ENCODE measurements at places on chromosomes 5 and 9.

DNA sequence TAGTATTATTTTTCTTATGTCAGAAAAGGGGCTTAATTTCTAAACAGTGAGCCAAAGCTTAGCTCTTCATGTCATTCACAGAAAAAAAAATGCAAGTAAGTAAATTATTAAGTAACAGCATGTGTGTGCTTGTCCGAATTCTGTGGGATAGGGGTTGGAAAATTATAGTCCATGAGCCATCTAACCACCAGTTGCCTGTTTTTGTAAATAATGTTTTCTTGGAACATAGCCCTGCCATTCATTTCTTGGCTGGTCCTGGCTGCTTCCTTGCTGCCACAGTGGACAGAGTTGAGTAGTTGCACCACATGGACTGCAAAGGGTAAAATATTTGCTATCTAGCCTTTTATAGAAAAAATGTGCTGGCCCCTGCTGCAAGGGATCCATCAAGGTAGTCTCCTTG is 513.7 kb upstream of the WWC1 start:
- DNase-seq, result no peak

- no peak for DNase-seq
Measured at GRCh38 chr9:93683331-93684134, 107.1 kb downstream of the PHF2 start.

DNA sequence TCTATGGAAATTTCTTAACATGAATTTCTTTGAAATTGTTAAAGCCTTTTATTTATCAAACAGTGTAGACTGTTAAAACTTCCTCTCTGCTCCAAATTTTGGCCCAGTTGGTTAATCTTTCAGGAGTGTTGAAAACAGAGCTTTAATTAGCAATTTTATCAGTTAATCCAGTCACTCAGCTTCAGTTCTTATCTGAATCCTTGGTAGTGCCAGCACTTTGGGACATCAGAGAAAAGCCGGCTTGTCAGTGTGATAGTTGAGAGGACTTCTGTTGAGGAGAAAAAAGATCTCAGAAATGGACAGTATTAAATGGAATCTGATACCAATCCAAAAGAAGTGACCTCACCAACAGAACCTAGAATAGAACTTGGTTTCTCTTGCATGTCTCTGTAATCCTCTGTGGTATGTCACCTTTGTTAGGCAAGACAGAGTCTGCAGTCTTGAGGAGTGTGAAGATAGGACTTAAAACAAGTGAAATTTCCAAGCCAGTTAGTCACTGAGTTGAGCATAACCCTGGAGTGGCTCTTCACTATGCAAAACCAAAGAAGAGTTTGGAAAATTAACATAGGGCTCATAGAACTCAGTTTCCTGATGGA is 251.8 kb downstream of the NNT start:
- DNase-seq, result no peak

DNA sequence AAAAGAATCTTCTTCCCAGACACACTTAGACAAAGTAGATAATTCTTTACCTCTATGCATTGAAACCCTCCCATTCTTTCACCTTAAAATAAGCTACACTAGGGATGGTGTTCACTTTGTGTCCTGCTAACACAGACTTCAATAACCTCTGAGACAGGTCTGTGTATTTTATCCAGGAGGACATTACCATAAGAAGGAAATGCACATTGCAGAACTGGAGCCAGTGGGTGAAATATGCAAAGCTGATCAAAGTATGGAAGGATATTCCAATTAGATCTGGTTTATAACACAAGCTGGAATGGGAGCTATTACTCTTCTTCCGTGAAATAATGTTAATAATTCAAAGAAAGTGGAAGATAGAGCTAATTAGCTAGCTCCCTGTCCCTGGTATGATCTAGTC is 204.1 kb downstream of the BRINP1 start:
- no peak for DNase-seq

GRCh38 chr5:105638437-105638836 is 2032.3 kb downstream of the EFNA5 start:
- no peak for DNase-seq

- no peak for DNase-seq
Measured at GRCh38 chr5:79931409-79931808, 59.7 kb downstream of the MTX3 start.

- no peak for DNase-seq
Measured at GRCh38 chr9:101639785-101640665, 45.3 kb upstream of the PPP3R2 start.

DNA sequence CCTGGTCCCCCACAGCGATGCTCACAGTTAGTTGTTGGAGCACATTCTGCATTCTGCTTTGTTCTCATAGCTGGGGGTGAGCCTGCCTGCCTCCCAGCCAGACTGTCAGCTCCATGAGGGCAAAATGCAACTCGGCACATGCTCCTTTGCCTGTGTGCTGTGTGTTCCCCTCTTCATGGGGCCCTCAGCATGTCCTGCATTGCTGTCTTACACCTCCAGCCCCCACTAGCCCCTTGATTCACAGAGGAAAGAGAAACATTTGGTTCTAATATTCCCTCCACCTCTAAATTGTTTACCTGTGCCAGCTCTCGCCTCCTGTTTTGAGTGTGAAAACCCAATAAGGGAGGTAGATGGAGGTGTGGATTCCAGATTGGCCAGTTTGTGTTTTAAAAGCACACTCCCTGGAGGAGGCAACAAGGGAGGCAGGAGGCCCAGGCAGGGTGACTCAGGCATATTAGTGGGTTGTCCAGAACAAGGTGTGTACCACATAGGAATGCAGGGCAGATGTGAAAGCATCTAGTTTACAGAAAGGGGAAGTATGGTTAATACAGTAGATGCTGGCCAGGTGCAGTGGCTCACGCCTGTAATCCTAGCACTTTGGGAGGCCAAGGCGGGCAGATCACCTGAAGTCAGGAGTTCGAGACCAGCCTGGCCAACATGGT is 224.6 kb downstream of the AGTPBP1 start:
- DNase-seq, result no peak

DNA sequence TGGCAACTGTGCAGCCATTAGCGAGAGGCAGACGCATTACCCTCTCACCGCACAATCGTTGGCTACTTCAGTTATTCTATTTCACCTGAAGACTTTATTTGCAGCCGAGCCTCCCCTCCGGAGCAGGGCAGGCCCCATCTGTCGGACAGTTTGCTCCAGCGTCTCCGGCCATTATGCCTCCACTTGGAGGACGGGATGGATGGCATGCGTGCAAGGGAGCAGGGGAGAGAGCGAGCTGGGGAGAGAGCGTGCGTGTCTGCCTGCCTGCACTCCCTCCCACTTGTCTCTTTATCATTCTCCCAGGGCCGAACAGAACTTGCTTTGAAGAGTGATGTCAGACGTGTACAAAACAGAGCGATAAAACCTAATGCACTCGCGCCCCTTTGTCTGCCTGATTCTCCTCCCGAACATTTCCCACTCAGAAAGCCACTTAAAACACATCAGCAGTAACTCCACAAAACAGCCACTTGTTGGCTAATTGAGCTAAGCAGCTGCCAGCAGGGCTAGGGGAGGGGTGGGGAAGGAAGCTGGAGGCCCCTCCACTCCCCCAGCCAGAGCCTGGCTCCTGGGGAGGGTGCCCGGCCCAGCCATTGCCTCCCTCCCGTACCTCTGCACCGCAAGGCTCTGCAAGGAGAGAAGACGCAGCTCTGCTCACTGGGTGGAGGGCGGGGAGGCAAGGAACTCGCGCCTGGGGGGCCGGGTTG is 43.4 kb upstream of the FUBP3 start:
- no peak for DNase-seq

DNA sequence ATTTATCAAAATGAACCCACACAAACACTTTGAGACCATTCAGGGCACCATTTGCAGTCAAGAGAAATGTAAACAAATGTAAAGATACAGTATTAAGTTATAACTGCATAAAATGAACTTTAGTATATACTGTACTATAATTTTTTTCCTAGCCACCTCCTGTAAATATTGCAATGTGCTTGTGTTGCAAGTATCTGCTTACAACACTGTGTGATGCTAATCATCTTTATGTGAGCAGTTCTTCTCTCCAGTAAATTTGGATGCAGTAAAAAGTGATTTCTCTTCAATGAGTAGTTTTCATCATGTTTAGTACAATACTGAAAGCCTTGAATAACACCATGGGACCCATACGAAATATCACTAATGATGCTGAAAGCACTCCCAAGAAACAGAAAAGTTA is 9.4 kb downstream of the G3BP1 start:
- DNase-seq, result no peak

DNA sequence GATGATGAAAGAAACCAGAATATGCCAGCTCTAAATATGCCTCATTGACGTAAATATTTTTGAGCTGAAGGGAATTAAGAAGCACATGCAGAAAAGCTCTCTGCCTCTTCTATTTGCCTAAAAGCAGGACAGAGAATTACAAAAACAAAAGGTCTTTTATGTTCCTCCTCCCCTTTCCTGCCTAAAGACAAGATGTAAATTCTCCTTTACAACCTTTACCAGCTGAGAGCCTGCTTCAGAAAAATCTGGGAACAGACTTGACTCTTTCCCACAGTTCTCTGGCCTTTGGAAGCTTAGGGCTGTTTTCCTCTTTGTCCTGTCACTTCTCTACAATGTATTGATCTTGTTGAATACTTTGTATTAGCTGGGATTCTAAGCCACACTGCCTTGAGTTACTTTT is 199.7 kb downstream of the TMC1 start:
- DNase-seq, result no peak

DNA sequence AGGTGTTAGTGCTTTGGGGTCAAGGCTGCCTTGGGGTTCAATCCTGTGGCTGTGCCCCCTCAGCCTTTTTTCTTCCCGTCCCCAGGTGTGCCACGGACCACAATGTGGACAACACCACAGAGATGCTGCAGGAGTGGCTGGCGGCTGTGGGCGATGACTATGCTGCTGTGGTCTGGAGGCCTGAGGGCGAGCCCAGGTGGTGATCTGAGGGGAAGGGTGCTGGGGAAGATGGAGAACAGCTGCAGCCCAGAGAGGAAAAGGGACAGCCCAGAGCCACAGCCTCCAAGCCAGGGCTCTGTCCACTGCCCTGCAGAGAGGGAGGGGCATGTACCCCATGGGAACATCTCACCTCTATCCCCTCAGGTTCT is 2.1 kb downstream of the CERCAM start:
- DNase-seq, result no peak

GRCh38 chr5:105350486-105351140 is 1788.0 kb upstream of the NUDT12 start:
- DNase-seq, result no peak

DNA sequence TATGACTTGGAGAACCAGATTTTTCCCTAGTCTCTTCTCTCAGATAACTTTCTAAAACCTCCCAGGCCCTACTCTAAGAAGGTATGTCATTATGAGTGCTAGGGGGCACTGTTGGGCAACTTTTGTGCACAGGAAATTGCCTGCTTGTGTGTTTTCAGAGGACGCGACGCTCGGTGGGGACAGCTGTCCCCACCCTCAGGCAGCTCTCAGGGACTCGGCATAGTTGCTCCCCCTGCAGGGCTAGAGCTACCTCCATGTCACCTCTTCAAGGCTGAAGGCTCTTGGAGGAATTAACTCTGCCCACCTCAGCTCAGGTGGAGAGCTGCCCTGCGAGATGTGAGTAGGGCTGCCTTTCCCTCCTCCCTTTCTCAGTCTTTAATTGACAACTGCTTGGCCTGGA is 10.2 kb upstream of the TIFAB start:
- peak; percentile 51 for DNase-seq

- DNase-seq, result no peak
Measured at GRCh38 chr9:35306283-35306682, 144.5 kb downstream of the UNC13B start.

- no peak for DNase-seq
Measured at GRCh38 chr9:85262333-85262732, 479.4 kb downstream of the AGTPBP1 start.

GRCh38 chr5:71582945-71583584 is 4.1 kb upstream of the MCCC2 start:
- DNase-seq, result no peak

DNA sequence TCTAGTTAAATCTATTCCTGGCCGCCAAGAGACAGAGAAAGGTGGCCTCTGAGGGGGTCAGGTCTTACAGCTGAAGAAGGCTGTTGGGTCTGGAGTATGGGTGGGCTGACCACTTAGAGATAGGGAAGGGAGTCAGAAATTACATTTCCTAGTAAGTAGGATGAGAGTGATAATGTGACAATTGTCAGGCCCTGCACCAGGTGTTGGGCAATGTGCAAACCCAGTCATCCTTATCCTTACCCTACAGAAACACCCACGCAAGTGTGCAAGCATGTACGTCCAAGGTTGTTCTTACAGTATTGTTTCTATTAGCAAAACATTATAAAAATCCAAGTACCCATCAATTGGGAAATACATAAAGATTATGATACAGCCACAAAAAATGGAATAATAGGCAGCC is 9.5 kb downstream of the SPAAR start:
- no peak for DNase-seq

DNA sequence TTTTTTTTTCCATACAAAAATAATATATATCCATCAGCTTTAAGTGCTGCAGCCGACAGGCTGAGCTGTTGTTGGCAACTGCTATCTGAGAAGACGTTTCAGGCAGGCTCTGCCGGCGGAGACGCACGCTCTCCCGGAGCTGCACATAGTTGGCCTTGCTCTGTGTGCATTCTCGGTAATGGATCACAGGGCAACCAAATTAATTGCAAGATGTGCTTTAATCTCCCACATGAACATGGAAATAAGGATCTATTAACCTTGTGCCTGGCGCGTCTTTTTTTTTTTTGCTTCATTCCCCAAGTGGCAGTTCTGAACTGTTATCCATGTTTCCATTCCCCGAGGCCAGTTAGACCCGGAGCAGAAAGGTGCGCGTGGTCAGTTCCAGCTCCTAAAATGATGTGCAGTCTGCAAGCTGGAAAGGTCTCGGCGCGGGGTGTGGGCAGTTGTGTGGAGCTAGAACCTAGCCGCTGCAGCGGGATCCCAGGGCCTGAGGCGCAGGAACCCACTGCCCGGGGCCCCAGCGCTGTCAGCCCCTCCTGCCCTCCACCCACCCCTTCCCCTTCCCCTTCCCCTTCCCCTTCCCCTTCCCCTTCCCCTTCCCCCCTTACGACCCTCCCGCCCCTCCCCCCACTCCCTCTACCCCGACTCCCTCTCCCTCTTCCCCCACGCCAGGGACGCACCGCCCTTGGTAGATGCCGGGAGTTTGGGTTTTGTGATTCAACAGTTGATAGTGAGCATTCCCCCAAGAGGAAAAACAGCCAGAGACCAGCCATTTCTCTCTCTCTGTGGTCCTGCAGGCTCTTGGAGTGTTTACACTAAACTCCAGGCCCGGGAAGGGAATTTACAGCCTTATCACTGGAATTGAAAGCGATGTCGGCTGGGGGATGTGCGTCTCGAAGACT is 137.8 kb downstream of the CEP120 start:
- DNase-seq, result no peak

GRCh38 chr5:176996780-176997179 is 9.8 kb downstream of the UIMC1 start:
- no peak for DNase-seq

Measured in CD4-positive, alpha-beta T cell treated with Interleukin-12 subunit alpha and Interleukin-12 subunit beta, for 1 hour (primary cell).